ENCODE measurements at places on chromosomes 16 and 17.

DNA sequence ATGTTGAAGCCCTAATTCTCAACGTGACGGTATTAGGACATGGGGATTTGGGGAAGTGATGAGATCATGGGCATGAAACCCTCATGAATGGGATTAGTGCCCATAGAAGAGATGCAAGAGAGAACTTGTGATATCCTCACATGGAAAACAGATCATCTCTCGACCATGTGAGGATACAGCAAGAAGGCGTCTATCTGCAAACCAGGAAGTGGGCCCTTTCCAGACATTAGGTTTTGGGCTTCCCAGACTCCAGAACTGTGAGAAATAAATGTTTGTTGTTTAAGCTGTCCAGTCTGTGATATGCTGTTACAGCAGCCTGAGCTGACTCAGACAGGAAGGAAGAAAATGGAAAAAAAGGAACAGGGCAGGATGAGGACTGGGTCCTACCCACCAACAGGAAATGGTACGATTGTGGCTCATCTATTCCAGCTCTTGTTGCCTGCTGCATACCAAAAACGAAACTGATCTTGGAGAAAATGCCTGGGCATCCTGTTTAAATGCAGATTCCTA lies 21.9 kb upstream of the SSTR2 start:
- DNase-seq, result no peak

DNA sequence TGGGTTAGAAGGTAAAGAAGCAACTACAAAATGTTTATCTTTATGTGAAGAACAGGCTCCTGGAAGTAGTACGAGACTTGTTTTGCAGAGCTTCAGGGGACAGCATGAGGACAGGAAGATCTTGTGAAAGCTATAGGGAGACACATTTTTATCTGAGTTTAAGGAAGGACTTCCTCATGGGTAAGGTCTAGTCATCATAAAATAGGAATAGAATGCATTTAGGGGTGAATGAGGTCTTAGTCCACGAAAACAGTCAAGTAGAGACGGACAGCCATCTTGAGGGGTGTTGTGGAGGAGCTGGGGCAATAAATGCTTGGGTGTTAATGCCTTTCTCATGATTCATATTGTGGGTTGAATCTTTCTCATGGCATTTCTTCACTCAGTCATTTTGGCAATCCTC lies 24.3 kb downstream of the KCNJ16 start:
- no peak for DNase-seq

DNA sequence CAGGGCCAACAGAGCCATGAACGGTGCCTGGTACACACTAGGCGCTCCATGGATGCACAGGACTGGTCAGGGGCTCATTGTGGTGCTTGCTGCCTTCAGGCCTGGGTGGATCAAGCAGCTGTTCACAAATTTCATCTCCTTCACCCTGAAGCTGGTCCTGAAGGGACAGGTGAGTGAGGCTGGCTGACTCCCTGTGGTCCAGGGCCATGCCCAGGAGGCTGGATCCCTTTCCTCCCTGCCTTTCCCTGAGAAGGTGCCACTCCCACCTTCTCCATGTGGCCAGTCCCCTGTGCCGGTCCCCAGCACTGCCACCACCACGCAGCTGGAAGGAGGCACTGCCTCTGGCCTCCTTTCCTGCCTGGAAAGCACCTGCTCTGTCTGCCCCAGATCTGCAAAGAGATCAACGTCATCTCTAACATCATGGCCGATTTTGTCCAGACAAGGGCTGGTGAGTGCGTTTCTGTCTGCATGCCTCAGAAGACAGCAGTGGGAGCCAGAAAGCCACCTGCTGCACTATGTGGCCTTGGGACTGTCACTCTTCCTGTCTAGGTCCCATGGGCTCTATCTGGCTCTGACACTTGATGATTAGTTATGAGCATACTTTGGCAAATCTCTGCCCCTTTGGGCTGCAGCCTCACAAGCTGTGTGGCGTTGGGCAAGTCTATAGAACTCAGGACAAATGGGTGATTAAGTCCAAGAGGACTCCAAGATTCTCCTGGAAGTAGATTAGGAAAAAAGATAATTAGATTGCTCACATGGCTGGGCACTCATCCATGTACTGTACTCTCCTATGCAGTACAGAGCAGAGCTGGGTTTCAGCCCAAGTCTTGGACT lies 9.4 kb downstream of the CETP start:
- no peak for DNase-seq

GRCh38 chr16:27595475-27595874 lies 45.5 kb downstream of the KATNIP start:
- DNase-seq, result no peak

All from activated CD8-positive, alpha-beta memory T cell treated with anti-CD3 and anti-CD28 coated beads for 48 hours (primary cell).